Astrocyte of the spinal cord (primary cell): ENCODE measurements at places on chromosomes 6 and 20.

- DNase-seq = peak; percentile 3
Observed at GRCh38 chr20:48189181-48189580, 403.9 kb upstream of the SULF2 start.

GRCh38 chr20:44646023-44646640 lies 5.4 kb downstream of the ADA start:
- peak; percentile 75 for DNase-seq

GRCh38 chr6:169803271-169803811 lies 51.9 kb downstream of the ERMARD start:
- DNase-seq = no peak

- no peak for DNase-seq
Observed at GRCh38 chr6:142071981-142072380, 60.7 kb upstream of the GJE1 start.

- no peak for DNase-seq
Observed at GRCh38 chr6:3835785-3836184, 13.4 kb upstream of the FAM50B start.

GRCh38 chr6:27791182-27791943 lies 120.8 kb downstream of the OR2B2 start:
- peak; percentile 85 for DNase-seq

DNA sequence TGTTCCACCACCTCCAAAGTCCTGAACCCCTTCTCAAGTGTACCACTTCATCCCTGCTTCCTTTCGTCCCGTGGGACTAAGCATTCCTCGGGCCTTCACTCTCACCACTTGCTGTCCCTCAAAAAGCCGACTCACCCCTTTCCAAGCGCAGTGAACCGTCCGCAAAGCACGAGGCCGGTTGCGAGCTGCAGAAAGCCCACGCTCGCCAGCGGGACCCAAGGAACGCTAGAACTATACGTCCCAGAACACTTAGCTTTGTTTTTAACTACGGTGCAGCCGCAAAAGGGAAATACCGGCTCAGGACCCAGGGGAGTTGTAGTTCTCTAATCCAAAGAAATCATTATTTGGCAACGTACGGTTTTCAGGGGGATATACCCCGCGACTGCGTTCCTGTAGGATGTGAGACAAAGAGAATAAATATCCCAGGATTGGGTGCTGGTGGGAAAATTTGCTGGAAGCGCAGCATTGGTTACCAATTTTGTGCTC lies 416 bp upstream of the POLR1H start:
- DNase-seq = no peak

- DNase-seq = peak; percentile 92
Observed at GRCh38 chr20:59010995-59011873, 4.2 kb upstream of the CTSZ start.

DNA sequence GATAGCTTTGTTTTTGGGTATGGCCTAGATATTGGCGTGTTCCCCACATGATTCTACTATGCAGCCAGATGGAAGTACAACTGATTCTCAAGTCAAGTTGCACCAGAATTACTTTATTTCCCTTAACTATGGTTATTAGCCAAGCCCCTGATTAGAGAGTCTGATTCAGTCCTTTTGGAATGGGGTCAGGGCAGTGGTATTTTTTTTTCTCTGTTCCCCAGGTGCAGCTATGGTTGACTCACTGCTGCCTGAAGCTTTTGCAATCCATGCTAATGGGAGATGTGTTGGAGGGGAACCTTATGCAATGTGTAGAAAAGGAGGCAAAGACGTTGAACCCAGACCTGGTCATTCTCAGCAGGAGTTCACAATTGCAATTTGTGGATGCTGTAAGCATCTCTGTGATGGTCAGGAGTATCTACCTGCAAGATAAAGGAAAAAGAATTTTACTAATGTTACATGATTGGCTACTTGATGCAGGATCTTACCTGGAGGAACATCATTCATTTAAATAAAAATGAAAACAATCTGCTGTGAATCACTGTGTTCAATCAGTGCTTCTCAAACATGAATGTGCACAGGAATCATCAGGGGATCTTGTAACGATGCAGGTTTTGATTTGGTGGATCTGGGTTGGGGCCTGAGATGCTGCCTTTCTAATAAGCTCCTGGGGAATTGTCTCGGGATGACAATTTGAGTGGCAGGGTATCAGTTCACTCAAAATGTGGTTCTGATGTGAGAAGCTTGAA lies 49.4 kb downstream of the PFDN4 start:
- DNase-seq = peak; percentile 93

- DNase-seq = no peak
Observed at GRCh38 chr6:118959903-118960302, 24.9 kb upstream of the MCM9 start.

DNA sequence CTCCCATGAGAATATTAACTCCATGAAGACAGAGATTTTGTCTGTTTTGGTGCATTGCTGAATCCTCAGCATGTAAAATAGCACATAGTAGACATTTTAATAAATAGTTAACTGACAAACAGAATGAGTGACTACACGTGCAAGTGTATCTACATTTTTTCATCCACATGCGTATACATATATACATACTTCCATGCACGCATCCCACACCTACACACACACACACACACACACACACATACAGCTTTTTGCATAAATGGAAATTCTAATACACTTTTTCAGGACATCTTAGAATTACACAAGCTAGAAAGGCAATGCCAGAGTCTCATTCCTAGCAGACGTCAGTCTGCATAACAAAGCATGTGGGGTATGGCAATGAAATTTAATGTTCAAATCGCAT lies 139.7 kb upstream of the LRFN2 start:
- DNase-seq = no peak

GRCh38 chr6:149847939-149848267 lies 16.3 kb downstream of the LRP11 start:
- no peak for DNase-seq

- DNase-seq = no peak
Observed at GRCh38 chr6:99661870-99662269, 55.2 kb downstream of the PRDM13 start.

DNA sequence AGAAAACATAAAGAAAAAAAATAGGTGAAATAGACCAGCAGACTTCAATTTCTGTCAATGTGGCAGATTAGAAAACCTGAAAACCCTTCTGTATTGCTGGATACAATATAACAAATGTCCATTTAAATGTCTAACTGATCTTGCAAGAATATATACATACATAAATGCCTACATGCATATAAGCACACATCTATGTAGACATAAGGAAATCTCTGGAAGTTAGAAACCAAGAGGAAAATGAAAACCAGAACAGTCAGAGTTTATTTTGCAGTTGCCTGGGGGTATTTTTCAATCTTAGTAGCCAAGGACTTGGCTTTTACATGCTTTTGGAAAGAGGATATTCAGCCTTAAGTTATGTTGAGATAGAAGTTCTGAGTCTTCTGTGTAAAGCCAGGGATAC lies 184.0 kb downstream of the RPS12 start:
- no peak for DNase-seq

DNA sequence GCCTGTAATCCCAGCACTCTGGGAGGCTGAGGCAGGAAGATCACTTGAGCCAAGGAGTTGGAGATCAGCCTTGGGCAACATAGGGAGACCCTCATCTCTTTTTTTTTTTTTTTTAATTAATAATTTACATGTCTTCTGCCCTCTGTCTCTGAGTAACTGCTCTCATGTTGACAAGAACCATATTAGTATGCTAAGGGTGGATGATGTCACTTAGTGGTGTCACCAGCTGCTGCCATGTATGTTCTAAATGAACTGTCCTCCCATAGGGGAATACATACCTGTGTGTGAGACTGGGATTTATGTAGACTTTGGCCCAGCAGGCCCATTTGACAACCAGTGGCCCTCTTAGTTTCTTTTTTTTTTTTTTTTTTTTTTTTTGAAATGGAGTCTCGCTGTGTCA lies 65.6 kb downstream of the SCAND1 start:
- no peak for DNase-seq

GRCh38 chr6:93417421-93418013 lies 1.8 kb downstream of the EPHA7 start:
- peak; percentile 70 for DNase-seq

- DNase-seq = no peak
Observed at GRCh38 chr6:159311618-159312017, 142.4 kb downstream of the FNDC1 start.

DNA sequence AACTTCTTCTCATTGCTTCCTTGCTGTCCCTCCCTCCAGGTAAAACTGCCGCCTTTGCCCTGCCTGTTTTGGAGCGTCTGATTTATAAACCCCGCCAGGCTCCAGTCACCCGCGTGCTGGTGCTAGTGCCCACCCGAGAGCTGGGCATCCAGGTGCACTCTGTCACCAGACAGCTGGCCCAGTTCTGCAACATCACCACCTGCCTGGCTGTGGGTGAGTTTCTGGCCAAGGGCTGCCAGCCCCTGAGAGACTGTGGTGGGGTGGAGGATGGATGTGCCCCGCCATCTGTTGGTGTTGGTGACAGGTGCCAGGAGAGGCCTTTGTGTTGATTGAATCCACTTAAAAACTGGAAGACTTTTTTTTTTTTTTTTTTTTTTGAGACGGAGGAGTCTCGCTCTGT lies 9.5 kb downstream of the DDX27 start:
- no peak for DNase-seq

DNA sequence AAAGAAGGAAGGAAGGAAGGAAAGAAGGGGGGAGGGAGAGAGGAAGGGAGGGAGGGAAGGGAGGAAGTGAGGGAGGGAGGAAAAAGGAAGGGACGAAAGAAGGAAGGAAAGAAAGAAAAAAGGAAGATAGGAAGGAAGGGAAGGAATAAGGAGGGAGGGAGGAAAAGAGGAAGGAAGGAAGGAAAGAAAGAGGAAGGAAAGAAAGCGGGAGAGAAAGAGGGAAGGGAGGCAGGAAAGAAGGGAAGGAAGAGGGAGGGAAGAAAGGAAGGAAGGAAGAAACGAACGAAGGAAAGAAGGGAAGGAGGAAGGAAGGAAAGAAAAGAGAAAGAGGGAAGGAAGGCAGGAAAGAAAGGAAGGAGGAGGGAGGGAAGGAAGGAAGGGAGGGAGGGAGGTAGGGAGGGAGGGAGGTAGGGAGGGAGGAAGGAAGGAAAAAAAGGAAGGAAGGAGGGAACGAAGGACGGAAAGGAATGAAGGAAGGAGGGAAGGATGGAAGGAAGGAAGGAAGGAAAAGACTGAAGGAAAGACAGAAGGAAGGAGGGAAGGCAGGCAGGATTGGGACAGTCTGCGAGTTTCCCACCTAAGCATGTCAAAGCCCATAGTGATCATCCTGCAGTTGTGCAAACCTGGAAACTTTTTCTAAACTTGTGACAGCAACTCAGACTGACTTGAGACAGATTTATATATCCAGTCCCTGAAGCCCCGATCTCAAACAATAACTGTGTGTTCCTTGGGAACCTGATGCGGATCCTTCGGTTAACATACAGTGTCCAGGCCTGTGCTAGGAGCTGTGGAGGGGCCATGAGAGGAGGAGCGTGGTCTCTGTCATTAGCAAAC lies 59.8 kb upstream of the IYD start:
- no peak for DNase-seq

DNA sequence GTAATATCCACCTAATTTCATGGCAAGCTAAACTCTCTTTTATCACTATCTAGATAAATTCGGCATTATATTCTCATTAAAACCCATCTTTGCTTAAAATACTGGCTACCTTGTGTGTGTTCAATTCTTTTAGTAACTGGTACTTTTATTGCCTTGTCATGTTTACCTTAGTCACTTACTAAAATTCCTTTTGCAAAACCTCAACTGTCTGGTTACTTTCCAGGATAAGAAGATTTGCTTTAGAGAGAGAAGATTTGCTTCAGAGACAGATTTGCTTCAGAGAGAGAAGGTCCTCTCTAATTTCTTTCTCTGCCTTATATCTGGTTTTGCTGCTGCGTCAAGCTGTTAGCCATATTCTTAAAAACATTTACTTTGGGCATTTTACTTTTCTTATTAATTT lies 151.5 kb upstream of the MLIP start:
- peak; percentile 23 for DNase-seq

- no peak for DNase-seq
Observed at GRCh38 chr6:48747471-48747870, 636.5 kb upstream of the PTCHD4 start.

DNA sequence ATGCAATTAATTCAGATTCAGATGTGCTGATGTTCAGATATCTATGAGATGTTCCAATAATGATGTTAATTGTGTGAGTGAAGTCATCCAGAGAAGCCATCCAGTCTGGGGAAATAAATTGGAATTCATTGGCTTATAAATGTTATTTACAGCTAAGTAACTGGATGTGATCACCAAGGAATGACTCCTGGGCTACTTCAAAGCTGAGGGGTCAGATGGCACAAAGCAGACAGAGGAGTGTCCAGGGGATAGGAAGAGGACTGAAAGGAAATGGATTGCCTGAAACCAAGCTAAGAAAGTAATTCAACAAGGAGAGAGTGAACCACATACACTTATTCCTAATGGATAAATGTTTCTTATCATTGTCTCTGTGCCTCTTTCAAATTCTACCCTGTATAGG lies 4.5 kb upstream of the MLIP start:
- no peak for DNase-seq

- DNase-seq = no peak
Observed at GRCh38 chr6:164897523-164898235, 411.7 kb downstream of the C6orf118 start.

DNA sequence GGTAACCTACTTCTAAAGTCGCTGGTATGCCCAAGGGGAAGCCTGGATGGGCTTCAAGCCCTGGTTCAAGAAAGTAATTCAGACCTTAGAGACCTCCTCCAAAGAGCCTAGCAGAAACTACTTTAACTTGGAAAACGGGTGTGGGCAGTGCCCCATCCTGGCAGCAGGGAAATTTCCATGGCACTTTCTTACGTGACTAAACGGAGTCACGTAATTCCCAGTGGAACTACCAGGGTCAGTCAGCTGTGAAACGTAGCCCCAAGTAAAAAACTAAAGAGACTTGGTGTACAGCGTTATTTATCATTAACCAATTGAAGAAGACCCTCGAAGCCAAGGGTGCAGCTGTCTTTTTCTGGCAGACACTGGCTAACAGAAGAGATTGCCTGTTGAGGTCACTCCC lies 114.0 kb downstream of the RCAN2 start:
- DNase-seq = no peak

DNA sequence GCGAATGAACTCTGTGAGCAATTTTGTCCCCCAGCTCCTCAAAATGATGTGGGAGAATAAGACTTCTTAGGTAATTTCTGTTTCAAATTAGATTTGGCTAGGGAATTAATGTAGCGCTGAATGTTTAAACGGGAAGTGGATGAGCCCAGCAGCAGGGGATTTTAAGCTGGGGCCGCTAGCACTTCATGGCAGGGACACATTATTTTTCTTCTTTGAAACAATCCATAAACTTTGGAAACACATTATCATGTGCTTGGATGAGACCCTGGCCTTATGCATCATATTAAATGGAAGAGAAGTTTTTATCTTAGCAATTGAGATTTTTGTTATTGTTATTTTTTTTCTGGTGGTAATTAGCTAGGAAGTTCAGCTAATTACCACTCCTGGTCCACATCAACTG lies 74.2 kb upstream of the FUCA2 start:
- DNase-seq = no peak

DNA sequence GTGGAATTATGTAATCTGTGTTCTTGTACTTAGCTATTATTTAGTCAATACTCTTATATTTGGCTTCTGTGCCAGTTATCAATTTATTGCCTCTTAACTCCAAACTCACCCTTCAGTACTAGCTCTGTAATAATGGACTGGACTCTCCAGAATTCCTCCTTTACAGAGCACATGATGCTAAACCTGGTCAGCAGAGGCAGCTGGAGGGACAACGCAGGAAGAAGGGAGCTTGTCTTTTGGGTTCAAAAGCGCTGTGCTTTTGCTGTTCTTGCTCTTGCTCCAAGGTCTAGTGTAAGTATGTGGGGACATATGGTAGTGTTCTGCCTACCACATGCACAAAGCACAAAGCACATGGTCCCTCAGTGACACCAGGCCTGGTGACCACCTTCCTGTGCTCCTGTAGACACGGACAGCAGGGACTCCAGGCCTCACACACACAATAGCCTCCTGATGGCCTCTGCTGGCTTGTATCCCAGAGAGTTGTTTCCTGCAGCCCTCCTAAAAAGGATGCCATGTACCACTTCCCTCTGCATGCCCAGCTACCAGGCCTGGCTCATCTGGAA lies 46.1 kb downstream of the CHD6 start:
- no peak for DNase-seq
